ENCODE measurements at places on chromosomes 13 and 19.

DNA sequence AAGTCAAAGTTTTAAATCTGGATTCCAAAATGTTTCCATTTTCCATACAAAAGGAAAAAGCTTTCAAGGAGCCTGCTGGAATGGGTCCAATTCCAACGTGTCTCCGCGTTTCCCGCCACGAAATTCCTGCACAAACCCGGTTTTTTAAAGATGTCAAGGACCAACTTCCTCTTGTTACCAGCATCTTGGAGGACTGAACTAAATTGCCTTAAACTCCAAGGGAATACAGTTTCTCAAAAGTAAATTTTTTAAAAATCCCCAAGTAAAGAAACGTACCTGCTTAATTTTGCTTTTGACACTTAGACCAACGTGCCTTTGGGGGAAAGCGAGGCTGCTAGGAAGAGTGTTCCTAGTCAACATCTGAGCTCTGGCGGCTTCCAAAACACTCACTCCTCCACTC, 12.3 kb upstream of the SOX1 start:
- no peak for DNase-seq

- DNase-seq = no peak
These were observed 649 bp downstream of the UQCRFS1 start for GRCh38 chr19:29212356-29212647.

- no peak for DNase-seq
These were observed 435 bp upstream of the ZNF382 start for GRCh38 chr19:36604656-36605100.

- no peak for DNase-seq
These were observed 133.2 kb downstream of the LMO7 start for GRCh38 chr13:75769141-75769905.

DNA sequence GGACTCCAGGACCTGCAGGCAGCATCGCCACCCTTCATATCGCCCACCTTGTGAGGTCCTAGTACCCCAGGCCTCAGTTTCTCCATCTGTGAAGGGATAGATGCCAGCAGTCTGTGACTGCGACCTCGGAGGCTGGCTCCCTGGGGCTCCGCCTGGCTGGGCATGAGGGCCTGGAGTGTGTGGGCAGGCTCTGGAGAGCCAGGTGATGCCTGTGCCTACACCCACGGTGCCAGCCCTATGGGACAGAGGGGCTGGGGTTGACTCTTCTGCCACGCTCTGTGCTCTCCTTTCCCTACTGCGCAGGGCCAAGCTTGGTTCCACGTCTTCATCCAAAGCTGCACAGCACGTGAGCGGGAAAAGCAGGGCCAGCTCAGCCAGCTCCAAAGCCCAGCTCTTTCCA, 26.0 kb upstream of the NFIC start:
- no peak for DNase-seq

GRCh38 chr13:46388846-46389245, 1.8 kb upstream of the RUBCNL start:
- DNase-seq = no peak

GRCh38 chr13:39306639-39307589, 268.7 kb downstream of the NHLRC3 start:
- no peak for DNase-seq

GRCh38 chr13:59408738-59409137, 755.0 kb downstream of the DIAPH3 start:
- DNase-seq = no peak

GRCh38 chr13:98977568-98978265, at the start of gene DOCK9:
Gene DOCK9 (minus strand): TSS chr13:98978064. CDS start chr13:98977909, 155 bp downstream.
- DNase-seq = peak; percentile 83

DNA sequence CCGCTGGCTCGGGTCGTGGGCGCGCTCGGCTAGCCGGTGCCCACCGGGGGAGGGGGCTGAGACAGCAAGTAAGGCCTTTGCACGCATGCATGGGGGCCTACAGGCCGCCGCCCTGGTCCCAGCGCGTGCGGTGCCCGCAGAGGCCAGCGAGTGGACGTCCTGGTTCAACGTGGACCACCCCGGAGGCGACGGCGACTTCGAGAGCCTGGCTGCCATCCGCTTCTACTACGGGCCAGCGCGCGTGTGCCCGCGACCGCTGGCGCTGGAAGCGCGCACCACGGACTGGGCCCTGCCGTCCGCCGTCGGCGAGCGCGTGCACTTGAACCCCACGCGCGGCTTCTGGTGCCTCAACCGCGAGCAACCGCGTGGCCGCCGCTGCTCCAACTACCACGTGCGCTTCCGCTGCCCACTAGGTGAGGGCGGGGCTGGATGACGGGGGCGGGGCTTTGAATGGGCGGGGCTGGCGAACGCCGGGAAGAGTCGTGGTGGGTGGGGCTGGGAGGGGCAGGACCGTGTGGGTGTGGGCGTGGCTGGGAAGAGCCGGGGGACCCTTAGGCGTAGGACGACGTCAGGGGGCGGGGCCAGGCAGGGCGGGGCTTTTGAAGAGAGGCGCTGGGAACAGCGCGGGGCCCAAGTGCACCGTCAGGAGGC, 2.1 kb downstream of the CILP2 start:
- no peak for DNase-seq

GRCh38 chr13:51518827-51519226, 65.4 kb upstream of the WDFY2 start:
- peak; percentile 22 for DNase-seq

- no peak for DNase-seq
These were observed 69.9 kb downstream of the TBC1D4 start for GRCh38 chr13:75411924-75412537.

DNA sequence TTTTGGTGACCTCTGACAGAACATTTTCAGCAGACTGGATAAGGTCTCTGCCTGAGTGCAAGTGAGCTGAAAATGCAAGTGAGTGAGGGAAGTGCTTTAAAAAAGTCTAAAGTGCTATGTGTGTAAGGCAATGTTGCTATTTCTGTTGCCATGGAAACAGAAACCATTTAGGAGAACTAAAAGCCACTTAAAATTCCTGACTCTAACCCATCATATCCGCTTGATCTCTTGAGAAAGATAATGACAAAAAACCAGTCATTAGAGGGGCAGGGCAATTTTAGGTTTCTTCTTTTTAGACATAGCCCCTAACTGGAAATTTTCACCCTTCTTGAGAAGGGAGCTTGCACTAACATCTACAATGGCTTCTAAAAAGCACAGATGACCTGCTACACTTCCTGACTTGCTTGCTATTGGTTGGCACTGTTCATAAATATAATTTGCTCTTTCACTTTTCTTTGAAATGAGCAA, at the start of gene CYSLTR2:
Gene CYSLTR2 (plus strand): TSS at position 458 of the 468 bp plus-strand sequence. CDS start 52,889 bp downstream, outside the sequence.
- DNase-seq = no peak

DNA sequence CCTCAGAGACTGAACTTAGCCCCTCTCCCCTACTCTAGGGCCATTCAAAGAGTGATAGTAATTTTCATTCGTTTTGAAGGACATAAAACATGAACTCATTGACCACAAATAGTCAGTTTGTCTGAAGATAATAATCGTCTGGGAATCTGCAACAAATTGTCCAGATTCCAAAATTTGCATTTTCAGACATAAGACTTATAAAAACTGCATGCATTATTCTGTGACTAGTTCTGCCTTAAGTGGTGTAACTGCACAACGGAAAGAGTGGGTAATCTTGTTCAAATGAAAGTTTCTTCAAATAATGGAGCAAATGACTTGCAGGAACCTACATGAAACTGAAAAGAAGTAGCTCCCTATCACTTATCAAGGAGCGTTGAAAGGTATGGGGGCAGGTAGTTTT, 8.4 kb downstream of the CSNK1A1L start:
- no peak for DNase-seq

DNA sequence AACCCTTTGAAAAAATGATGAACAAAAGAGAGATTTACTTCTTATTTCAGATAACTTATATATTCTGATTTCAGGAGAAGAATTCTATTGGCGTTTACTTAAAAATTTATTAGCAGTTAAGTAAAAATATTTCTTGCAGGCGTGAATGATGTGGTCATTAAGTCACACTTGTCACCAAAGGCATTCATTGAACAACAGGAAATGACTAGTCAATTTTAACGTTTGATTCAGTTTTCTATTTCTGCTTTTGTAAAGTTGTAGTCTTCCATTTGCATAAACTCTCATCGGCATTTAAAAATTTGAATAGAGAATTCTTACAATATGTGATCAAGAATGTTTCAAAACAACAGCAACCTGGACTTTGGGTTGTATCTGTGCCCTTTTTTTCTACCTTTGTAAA, 83.4 kb downstream of the GPR12 start:
- no peak for DNase-seq

DNA sequence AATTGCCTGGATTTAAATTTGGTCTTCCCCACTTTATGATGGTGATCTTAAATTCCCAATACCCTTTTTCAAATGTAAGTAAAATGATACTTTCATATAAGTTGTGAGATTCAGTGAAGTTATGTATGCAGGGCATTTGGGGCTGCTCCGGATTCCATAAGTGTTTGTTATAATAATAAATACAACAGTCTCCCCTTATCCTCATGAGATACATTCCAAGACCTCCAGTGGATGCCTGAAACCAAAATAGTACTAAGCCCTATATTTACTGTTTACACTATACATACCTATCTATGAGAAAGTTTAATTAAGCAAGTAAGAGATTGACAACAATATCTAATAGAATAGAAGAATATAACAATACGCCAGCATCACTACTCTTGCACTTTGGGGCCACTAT, 2237.8 kb downstream of the PCDH9 start:
- DNase-seq = no peak

DNA sequence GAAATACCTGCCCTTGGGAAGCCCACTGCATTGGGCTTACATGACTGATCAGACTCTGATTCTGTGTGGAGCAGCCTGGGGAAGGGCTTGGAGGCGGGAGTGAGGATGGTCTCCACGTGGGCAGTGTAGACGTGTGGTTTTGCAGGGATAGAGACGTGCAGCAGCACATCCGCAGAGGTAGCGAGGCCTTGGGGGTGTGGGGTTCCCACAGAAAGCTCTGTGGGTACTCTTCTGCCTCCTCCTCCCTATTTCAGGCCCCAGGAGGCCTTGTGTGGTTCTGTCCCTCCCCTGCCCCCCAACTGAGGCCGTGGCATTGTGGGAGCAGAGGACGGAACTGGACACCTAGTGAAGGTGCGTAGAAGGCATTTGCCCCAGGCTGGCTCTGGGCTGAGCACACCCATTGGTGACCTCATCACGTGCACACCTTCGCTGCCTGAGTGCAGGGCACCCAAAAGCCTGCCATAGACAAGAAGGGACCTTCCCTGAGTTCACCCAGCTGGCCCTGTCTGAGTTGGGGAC, 28.9 kb downstream of the PPP1R37 start:
- no peak for DNase-seq

GRCh38 chr13:46667687-46668281, 114.8 kb downstream of the LRCH1 start:
- DNase-seq = no peak

- DNase-seq = no peak
These were observed 240.1 kb upstream of the RXFP2 start for GRCh38 chr13:31499274-31499673.

All from H54 (cell line).